8988T (cell line): ENCODE measurements at places on chromosomes 2 and 18.

GRCh38 chr2:33443274-33443829 lies 33.1 kb upstream of the RASGRP3 start:
- no peak for DNase-seq

DNA sequence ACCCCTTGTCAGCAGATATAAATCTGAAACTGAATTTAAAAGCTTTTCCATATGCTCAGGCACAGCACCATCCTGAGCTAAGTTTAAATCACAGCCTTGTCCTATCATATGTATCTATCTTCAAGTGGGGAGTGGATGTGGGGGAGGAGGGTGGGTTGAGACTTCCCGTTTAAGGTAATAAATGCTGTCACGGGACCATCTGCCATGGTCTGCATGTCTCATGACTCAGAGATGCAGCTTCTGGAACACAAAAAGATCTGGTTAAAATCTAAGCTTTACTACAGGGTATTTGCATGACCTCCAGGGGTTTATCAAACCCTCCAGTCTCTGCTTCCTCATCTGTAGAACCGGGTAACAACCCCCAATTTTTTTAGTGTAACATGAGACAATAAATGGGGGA lies 377.7 kb upstream of the ST6GAL2 start:
- no peak for DNase-seq

- no peak for DNase-seq
Measured at GRCh38 chr2:25740810-25741381, 67.5 kb upstream of the DTNB start.

DNA sequence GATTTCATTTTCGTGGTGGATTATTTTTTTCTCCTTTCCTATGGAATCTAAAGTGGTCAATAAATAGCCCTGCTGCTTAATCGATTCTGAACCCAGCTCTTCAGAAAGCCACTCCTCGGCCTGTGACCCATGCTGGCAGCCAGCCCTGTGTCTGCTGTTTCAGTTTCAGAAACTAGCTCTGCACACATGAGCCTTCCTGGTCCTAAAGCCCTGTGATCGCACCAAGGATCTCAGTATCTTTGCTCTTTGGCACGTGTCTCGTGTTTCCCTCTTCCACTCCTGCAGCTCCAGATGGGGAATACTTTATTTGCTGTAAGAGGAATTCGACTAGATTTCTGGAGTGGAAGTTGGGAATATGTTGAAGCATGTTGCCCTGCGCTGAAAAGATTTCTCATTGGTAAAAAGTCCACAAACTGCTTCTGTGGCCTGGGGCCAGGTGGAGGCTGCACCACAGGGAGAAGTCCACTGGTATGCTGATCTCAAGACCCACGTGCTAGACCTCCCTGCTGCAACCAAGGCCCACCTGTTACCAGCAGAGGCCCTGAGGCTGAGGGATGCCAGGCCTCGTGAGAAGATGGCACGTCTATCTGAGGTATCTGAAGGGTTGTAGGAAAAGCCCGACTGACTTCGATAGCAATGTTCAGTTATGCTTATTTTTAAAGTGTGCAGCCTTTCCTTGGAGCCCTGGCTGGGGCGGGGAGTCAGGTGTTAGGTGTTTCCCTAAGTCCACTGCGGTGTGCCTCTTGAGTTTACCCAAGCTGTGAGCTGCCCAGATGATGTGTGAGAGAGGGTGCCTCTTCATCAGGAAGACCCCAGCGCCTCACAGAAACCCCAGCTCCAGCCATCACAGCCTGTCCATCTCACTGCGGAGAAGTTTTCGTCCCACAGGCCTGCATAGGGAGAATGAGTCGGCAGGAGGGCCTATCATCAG lies 33.6 kb upstream of the CELF4 start:
- DNase-seq: no peak

- no peak for DNase-seq
Measured at GRCh38 chr18:45951016-45951714, 16.0 kb downstream of the EPG5 start.

- DNase-seq: no peak
Measured at GRCh38 chr2:224666951-224667553, 49.1 kb downstream of the CCDC195 start.

GRCh38 chr18:48834413-48835031 lies 116.2 kb downstream of the SMAD7 start:
- peak; percentile 90 for DNase-seq

- no peak for DNase-seq
Measured at GRCh38 chr18:24988253-24988840, 363.6 kb downstream of the ZNF521 start.

DNA sequence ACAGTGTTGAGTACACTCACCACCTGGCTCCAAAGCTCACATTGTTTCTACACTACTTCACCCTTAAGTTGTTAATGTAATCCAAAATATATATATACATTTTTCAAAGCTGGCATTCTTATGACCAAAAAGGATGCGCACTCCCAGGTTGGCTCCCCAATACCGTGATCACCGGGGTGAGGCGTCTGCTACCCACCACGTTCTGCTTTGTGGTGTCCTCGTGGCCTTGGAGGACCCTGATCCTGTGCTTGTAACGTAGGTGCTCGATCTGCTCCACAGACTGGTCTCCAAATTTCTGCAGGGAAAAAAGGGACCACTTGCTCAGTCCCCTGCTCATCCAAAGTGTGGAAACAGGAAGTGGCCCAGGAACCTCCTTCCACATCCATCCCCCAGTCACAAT lies 25.8 kb downstream of the RPL31 start:
- DNase-seq: no peak

- no peak for DNase-seq
Measured at GRCh38 chr2:227415538-227416424, 28.0 kb upstream of the SCYGR1 start.

DNA sequence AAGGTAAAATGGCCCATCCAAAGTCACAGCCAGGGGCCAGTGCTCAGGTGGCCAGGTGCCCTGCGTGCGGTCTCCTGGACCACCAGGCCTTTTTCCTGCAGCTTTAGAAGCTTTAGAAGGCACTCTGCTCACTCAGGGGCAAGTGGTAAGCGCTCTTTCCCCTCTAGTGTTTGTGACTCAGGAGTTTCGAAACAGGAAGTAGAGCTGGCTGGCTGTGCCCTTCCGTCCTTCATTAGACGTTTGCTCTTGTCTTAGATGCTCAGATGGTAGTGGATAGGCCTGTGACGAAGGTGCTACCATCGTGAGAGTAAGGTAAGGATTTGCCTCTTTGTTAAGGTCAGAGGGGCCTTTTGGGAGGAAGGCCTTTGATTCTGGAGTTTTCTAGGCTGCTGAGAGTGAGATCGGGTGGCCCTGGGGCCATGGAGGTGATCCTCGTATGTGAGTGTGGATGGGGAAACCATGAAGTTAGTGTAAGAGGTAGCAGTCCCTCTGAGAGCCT lies at the start of gene CASP8:
TSS of gene CASP8 (plus strand) at position 235 of the 499 bp plus-strand sequence. CDS start 5,951 bp downstream, outside the sequence.
- DNase-seq: no peak

DNA sequence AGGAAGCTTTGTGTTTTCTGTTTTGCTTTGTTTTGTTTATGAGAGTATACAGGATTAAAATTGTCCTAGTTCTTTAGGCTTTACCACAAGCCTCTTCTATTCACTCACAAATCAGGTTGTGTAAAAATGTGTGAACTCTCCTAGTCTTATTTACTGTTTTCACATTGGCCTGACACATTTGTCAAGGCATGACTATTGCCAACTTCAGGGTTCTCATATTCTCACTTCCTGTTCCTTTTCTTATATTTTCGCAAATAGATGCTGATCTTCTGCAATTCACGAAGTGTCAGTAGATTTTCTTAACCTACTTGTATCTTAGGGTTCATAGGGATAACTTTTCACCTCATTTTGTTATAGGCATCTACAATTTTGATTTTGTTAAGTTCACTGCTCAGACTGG lies 67.1 kb downstream of the CCDC102B start:
- DNase-seq: no peak

- DNase-seq: no peak
Measured at GRCh38 chr2:200748779-200749178, 62.9 kb upstream of the BZW1 start.

DNA sequence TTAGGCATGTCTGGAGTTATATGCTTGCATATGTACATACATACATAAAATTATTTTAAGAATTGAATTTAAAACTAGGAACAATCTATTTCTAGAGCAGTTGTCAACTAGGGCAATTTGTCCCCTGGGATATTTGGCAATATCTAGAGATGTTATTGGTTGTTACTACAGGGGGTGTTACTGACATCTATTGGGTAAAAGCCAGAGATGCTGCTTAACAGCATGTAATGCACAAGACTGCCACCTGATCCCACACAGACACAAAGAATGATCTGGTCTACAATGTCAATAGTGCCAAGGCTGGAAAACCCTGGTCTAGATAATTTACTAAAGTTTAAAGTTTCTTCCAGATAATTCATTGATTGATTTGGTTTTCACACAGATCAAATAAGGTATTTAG lies 185.3 kb downstream of the NYAP2 start:
- no peak for DNase-seq

DNA sequence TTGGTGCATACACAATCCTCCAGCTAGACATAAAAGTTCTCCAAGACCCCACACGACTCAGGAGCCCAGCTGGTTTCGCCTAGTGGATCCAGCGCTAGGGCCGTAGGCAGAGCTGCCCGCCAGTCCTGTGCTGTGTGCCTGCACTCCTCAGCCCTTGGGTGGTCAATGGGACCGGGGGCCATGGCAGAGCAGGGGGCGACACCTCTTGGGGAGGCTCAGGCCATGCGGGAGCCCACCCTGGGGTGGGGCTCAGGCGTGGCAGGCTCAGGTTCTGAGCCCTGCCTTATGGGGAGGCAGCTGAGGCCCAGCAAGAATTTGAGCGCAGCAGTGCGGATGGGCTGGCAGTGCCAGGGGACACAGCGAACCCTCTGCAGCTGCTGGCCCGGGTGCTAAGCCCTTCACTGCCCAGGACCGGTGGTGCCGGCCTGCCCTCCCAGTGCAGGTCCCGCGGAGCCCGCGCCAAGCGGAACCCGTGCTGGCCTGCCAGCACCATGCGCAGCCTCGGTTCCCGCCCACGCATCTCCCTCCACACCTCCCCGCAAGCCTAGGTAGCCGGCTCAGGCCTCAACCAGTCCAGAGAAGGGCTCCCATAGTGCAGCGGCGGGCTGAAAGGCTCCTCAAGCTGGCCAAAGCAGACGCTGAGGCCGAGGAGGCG lies 1566.6 kb upstream of the SLC39A10 start:
- DNase-seq: no peak

DNA sequence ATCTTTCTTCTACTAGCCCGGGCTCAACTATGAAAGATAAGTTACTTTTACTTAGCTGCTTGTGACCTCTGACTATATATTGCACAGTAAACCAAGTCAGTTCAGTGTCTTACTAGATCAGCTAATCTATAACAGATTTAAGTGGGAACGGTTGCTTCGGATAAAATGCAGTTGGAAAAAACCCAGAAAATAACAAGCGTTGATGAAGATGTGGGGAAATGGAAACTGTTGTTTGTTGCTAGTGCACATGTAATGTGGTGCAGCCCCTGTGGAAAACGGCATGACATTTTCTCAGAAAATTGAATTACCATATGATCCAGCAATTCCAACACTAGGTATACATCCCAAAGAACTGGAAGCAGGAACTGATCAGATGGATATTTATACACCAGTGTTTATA lies 248.5 kb downstream of the PRKCE start:
- DNase-seq: no peak

GRCh38 chr2:203867561-203868200 lies at the start of gene CTLA4:
Gene CTLA4, plus strand, starts transcription at chr2:203867771. Its CDS starts 172 bp downstream, at chr2:203867943.
- no peak for DNase-seq

- DNase-seq: no peak
Measured at GRCh38 chr2:125643128-125643527, 1012.8 kb upstream of the GYPC start.
